Right lung (tissue), 10 donors: ENCODE measurements at places on chromosomes 6 and 20. TPM values are rescaled to one million over a fixed set of nuclear protein-coding genes. Genes with fewer than 3 reads are reported as not detected.

GRCh38 chr6:49497304-49497703 is 2.4 kb upstream of the GLYATL3 start:
- DNase-seq: no peak

- no peak for DNase-seq
Measured at GRCh38 chr6:169172456-169172855, 81.2 kb downstream of the THBS2 start.

DNA sequence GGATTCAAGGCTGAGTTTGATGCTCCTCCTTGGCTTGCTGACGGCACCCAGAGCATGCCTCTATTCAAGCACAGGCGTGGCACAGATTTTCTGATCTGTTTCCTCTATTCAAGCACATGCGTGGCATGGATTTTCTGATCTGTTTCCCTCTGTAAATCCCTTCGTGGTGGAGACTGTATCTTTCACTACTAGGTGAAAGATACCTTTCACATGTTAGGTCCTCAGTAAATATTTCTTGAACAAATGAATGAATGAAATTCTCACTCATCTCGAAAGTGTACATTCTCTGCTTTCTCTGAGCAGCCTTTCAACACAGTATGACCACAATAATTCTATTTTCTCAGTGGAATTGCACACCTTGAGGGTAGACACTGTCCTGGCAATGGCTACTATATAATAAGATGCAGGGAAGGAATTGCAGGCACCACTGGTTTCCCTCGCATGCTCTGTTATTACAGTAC is 72.6 kb upstream of the F13A1 start:
- no peak for DNase-seq

Gene LIN28B
- 0.22 TPM for polyA plus RNA-seq

Gene PGC
- 6.6 TPM for polyA plus RNA-seq

- DNase-seq: no peak
Measured at GRCh38 chr6:15631432-15631831, 31.4 kb downstream of the DTNBP1 start.

Gene TRIM31
- polyA plus RNA-seq: 0.24 TPM

Gene RSPO4
- 4.7 TPM for polyA plus RNA-seq

Gene TRIM38
- 16.1 TPM for polyA plus RNA-seq

GRCh38 chr20:53713328-53714056 is 119.9 kb upstream of the ZNF217 start:
- DNase-seq: no peak
